ENCODE measurements at places on chromosomes 13 and 19. TPM values are rescaled to one million over a fixed set of nuclear protein-coding genes. Genes with fewer than 3 reads are reported as not detected.

Gene IRF3
- total RNA-seq, result 89.4 TPM

Gene SIGLECL1
- total RNA-seq, result not detected

Gene NLRP12
- total RNA-seq, result 0.11 TPM

Gene KLK8
- 8.6 TPM for total RNA-seq

Gene CEACAM21
- total RNA-seq, result not detected

Gene PSG5
- total RNA-seq, result not detected

GRCh38 chr19:29626386-29626785 is 20.3 kb downstream of the POP4 start:
- no peaks in the 10 kb centered on the region for H3K4me1 ChIP-seq
- no peaks in the 10 kb centered on the region for H3K36me3 ChIP-seq
- H3K27me3 ChIP-seq, result peaks cover 5% of the 10 kb centered on the region
- no peak overlapping the region for H3K27ac ChIP-seq

DNA sequence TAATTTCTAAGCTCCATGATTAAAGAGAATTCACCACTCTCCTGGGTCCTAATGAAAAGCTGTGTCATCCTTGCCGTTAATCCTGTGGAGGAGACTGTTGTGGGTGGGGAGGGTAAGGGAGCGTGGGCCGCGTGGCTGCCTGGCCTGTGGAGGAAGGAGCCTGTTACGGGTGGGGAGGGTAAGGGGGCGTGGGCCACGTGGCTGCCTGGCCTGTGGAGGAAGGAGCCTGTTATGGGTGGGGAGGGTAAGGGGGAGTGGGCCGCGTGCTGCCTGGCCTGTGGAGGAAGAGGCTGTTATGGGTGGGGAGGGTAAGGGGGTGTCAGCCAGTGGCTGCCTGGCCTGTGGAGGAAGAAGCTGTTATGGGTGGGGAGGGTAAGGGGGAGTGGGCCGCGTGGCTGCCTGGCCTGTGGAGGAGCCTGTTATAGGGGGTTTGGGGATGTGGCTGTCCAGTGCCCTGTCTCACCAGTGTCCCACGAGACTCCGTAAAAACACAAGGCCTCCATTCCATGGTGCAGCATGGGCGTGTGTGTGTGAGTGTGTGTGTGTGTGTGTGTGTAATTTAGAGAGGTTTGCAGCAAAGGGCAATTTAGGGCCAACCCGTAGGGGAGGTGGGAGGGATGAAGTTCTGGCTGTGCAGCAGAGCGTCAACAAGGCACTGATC is 15.6 kb upstream of the DCUN1D2 start:
- H3K4me1 ChIP-seq, result no peaks in the 10 kb centered on the region
- no peak for DNase-seq
- no peaks in the 10 kb centered on the region for H3K27me3 ChIP-seq
- H3K27ac ChIP-seq, result no peak overlapping the region
- H3K36me3 ChIP-seq, result peaks cover 32% of the 10 kb centered on the region
- no peak overlapping the region for H3K4me3 ChIP-seq

DNA sequence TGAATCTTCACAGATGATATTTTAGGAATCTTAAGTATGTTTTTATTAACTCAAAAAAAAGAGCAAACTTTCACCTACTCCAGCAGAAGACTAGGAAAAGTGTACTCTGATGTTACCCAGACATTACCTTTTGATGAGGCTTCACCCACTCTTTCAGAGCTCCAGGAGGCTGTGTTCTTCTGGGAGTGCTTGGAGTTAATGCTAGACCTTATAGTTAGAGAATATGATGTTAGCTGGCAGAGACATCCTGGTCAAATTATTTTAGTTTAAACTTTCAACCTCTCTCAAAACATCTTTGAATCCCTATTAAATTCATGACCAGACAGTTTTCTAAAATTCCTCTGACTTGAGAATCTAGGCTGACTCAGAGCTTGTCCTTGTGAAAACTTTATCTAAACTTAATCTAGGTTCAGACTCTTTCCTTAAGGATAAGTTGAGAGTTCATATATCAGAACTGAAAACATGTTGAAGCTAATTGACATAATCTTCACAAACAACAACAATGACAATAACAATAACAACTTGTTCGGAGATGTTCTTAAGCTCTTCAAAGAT is 82.8 kb downstream of the ITGBL1 start:
- H3K4me1 ChIP-seq, result no peaks in the 10 kb centered on the region
- H3K4me3 ChIP-seq, result no peak overlapping the region
- DNase-seq, result no peak
- H3K36me3 ChIP-seq, result no peaks in the 10 kb centered on the region
- no peaks in the 10 kb centered on the region for H3K27me3 ChIP-seq

DNA sequence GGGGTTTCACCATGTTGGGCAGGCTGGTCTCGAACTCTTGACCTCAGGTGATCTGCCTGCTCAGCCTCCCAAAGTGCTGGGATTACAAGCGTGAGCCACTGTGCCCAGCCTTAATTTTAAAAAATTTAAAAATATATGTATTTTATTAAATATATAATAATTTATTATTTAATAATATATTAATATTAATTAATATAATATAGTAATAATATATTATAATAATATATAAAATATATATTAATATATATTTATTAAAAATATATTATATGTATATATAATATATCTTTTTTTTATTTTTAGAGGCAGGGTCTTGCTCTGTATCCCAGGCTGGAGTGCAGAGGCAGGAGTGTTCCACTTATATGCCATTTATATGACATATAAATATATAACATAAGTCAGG is 52.9 kb upstream of the ADGRE1 start:
- DNase-seq, result no peak

- no peak for DNase-seq
- H3K36me3 ChIP-seq, result no peaks in the 10 kb centered on the region
- H3K4me3 ChIP-seq, result peak overlapping the region; percentile 45
- H3K4me1 ChIP-seq, result peaks cover 24% of the 10 kb centered on the region
- H3K27ac ChIP-seq, result no peak overlapping the region
Measured at GRCh38 chr19:50717891-50718254, 1.7 kb downstream of the SHANK1 start.

GRCh38 chr13:42101821-42102585 is 53.6 kb downstream of the DGKH start:
- H3K27me3 ChIP-seq, result no peaks in the 10 kb centered on the region
- H3K4me1 ChIP-seq, result peaks cover 2% of the 10 kb centered on the region
- H3K4me3 ChIP-seq, result no peak overlapping the region
- DNase-seq, result no peak

DNA sequence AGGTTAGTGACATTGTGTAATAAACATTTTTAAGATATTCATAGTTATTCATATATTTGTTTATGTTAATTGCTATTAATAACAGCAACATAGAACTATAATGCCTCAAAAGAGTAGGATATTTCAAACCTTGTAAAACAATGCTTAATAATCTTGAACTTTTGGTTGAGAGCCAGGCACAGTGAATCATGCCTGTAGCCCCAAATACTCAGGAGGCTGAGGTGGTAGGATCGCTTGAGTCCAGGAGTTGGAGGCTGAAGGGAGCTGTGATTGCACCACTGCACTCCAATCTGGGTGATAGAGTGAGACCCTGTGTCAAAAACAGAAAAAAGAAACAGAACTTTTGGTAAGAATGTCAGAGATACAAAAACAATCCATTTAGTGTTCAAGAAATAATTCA is 213.9 kb upstream of the SLITRK1 start:
- peaks cover 6% of the 10 kb centered on the region for H3K4me1 ChIP-seq
- DNase-seq, result no peak
- H3K36me3 ChIP-seq, result no peaks in the 10 kb centered on the region
- no peaks in the 10 kb centered on the region for H3K27me3 ChIP-seq
- H3K4me3 ChIP-seq, result no peak overlapping the region

GRCh38 chr19:13838435-13839129 is 38.4 kb upstream of the NANOS3 start:
- peak overlapping the region; percentile 16 for H3K27ac ChIP-seq
- peaks cover 34% of the 10 kb centered on the region for H3K4me1 ChIP-seq
- H3K27me3 ChIP-seq, result no peaks in the 10 kb centered on the region
- peak overlapping the region; percentile 8 for H3K4me3 ChIP-seq

GRCh38 chr19:40221858-40222619 is 3.9 kb upstream of the TTC9B start:
- H3K4me1 ChIP-seq, result peaks cover 2% of the 10 kb centered on the region
- no peak overlapping the region for H3K27ac ChIP-seq
- H3K27me3 ChIP-seq, result peaks cover 83% of the 10 kb centered on the region
- no peak for DNase-seq
- H3K36me3 ChIP-seq, result no peaks in the 10 kb centered on the region

- peak; percentile 37 for DNase-seq
- H3K4me1 ChIP-seq, result peaks cover 11% of the 10 kb centered on the region
- peak overlapping the region; percentile 30 for H3K27ac ChIP-seq
- H3K27me3 ChIP-seq, result peaks cover 3% of the 10 kb centered on the region
Measured at GRCh38 chr13:113928685-113929627, 44.9 kb downstream of the C13orf46 start.

- H3K4me3 ChIP-seq, result no peak overlapping the region
- no peaks in the 10 kb centered on the region for H3K4me1 ChIP-seq
- peaks cover 15% of the 10 kb centered on the region for H3K36me3 ChIP-seq
- H3K27ac ChIP-seq, result no peak overlapping the region
- DNase-seq, result no peak
- no peaks in the 10 kb centered on the region for H3K27me3 ChIP-seq
Measured at GRCh38 chr13:20882206-20882605, 20.3 kb downstream of the XPO4 start.

DNA sequence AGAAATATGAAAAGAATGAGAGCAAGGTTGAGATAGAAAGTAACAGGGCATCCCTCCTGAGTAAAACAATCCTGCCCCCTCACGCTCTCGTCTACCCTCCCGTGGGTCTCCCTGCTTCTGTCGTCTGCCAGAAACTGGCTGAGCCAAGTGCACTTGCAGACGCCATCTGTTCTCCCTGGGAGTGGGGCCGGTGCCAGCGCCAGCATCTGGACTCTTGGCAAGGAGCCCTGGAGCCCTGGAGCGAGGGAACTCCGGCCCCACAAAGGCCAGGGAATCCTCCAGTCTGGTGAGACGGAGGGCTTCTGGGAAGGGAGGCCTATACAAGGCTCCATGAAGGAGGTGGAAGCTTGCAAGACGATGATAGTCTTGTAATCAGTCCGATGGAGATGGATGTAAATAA is 2.3 kb upstream of the TMEM91 start:
- H3K4me1 ChIP-seq, result peaks cover 15% of the 10 kb centered on the region
- H3K27me3 ChIP-seq, result no peaks in the 10 kb centered on the region
- peak overlapping the region; percentile 36 for H3K4me3 ChIP-seq
- peak; percentile 70 for DNase-seq
- H3K27ac ChIP-seq, result peak overlapping the region; percentile 87

GRCh38 chr19:48698046-48698445 is 2.3 kb downstream of the FUT2 start:
- no peak overlapping the region for H3K4me3 ChIP-seq
- peaks cover 42% of the 10 kb centered on the region for H3K27me3 ChIP-seq
- peaks cover 24% of the 10 kb centered on the region for H3K36me3 ChIP-seq
- no peak for DNase-seq
- H3K4me1 ChIP-seq, result peaks cover 15% of the 10 kb centered on the region

GRCh38 chr19:45883586-45883880 is 2.4 kb downstream of the IRF2BP1 start:
- DNase-seq, result no peak
- peaks cover 3% of the 10 kb centered on the region for H3K36me3 ChIP-seq
- peaks cover 25% of the 10 kb centered on the region for H3K4me1 ChIP-seq

DNA sequence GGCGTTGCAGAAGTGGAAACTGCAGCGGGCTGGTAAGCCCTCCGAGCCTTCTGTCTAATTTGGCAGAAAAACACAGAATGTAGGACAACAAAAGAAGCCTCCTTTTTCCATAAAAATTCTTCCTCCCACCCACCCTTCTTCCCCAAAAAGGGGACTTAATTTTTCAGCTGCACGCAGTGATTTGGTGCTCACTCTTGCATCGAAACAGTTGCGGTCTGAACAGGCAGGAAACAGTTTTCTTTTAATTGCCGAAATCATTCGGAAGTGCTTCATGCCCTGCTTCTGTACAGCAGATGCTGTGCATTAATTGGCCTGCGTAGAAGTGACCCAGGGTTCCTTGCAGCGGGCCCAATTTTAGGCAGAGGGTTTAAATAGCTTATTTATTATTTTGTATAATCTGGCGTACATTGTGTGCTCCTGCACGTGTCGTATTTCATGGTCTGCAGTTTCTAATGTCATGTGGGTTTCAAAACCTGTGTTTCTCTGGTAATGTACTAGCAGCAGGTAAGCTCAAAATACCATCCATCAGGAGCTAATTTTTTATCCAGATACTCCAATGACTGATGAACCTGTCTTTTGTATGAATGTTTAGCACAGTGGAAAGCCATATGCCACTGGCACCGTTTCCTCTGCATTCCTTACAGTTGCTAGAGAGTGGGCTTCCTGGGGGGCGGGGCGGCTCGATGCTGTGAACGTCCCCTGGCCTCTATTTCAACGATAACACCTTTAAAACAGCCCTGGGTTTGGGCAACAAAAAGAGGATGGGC is 66.6 kb downstream of the GGACT start:
- DNase-seq, result no peak
- H3K27ac ChIP-seq, result no peak overlapping the region
- H3K4me1 ChIP-seq, result peaks cover 8% of the 10 kb centered on the region
- H3K4me3 ChIP-seq, result no peak overlapping the region

GRCh38 chr19:30452931-30453330 is 80.7 kb downstream of the ZNF536 start:
- no peak for DNase-seq
- peaks cover 22% of the 10 kb centered on the region for H3K4me1 ChIP-seq
- H3K27ac ChIP-seq, result no peak overlapping the region
- peaks cover 39% of the 10 kb centered on the region for H3K27me3 ChIP-seq
- no peak overlapping the region for H3K4me3 ChIP-seq

DNA sequence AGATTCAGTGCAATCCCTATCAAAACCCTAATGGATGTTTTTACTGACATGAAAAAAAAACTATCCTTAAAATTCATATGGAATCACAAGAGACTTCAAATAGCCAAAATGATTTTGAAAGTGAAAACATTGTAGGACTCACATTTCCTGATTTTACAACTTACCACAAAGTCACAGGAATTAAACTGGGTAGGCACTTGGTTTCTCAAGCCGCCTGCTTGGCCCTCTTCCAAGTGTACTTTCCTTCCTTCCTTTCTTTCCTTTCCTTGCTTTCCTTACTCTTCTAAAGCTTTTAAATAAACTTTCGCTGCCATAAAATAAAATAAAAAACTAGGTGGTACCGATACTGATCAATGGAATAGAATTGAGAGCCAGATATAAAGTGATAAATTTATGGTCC is 21.0 kb upstream of the CD33 start:
- H3K36me3 ChIP-seq, result no peaks in the 10 kb centered on the region
- no peak overlapping the region for H3K4me3 ChIP-seq
- no peak overlapping the region for H3K27ac ChIP-seq
- no peak for DNase-seq
- no peaks in the 10 kb centered on the region for H3K4me1 ChIP-seq
- peaks cover 39% of the 10 kb centered on the region for H3K27me3 ChIP-seq

- H3K36me3 ChIP-seq, result no peaks in the 10 kb centered on the region
- peaks cover 6% of the 10 kb centered on the region for H3K4me1 ChIP-seq
- no peak overlapping the region for H3K27ac ChIP-seq
- no peak overlapping the region for H3K4me3 ChIP-seq
Measured at GRCh38 chr19:6100284-6100915, 9.9 kb downstream of the RFX2 start.

GRCh38 chr13:24124789-24125476 is 35.6 kb upstream of the SPATA13 start:
- peaks cover 3% of the 10 kb centered on the region for H3K4me1 ChIP-seq
- no peaks in the 10 kb centered on the region for H3K36me3 ChIP-seq
- peaks cover 34% of the 10 kb centered on the region for H3K27me3 ChIP-seq
- no peak overlapping the region for H3K4me3 ChIP-seq
- H3K27ac ChIP-seq, result no peak overlapping the region

Data from mesothelial cell of epicardium (in vitro differentiated cells).